ENCODE measurements at places on chromosomes 6 and 20. TPM values are rescaled to one million over a fixed set of nuclear protein-coding genes. Genes with fewer than 3 reads are reported as not detected.
A peak's percentile ranks its signal among the peaks of the same experiment; 100 is the strongest.

The SYNDIG1 gene
- total RNA-seq: 1.6 TPM

GRCh38 chr6:92667843-92668242 is 751.5 kb downstream of the EPHA7 start:
- no peak for DNase-seq

The DNPH1 gene
- 65.2 TPM for total RNA-seq

GRCh38 chr6:112938650-112939049 is 591.5 kb downstream of the RFPL4B start:
- peak; percentile 26 for DNase-seq

DNA sequence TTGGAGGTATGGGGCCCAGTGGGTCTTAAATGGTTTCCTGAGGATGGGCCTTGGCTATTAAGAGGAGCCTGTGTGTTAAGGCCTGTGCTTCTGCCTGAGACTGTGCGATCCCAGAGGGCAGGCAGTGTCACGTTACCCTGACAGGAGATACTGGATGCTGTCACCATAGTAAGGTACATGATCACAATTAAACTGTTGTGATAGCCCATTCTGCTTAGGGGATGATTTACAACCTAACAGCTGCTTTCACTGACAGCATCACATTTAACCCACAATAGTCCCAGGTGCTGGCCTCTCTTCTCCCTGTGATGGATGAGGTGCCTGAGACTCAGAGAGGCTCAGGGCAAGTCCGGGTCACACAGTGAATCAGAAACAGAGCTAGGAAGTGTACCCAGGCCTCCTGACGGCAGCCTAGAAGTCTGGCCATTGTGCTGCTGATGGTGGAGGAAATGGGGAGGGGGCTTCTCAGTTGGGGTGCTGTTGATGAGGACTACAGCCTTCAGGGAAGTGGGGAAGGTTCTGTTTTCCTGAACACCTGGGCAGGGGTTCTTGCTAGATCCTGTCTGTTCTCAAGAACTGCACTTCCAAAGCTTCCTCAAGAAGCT is 97.3 kb downstream of the MDGA1 start:
- no peak for DNase-seq

The CD93 gene
- total RNA-seq: 2.0 TPM

DNA sequence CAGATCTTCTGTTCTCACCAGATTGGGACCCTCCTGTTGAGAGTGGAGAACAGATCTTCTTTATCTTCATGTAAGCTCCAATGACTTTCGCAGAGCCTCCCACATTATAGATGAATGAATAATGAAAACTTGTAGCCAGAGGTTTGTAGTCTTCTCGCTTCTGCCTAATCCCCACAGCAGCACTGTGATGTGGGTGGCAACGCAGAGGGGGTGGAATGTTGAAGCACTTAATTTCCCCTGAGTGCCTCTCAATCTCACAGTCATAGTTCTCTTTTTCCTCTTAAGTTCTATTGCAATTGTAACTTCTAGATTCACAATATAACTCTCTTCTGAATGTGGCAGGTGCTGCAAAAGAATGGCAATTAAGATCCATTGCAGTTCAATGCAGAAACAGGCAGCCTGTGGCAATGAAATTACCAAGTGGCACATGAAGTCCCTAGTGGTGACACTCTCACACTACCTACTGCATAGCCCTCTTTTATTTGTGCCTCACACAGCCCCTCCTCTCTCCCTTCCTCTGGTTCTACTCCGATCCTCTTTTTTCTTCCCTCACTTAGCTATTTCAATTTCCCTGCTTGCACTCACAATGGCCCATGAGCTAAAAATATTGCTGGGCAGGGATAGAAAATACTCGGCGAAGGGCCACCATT is 281.9 kb downstream of the UBE3D start:
- DNase-seq: no peak

The TXLNB gene
- total RNA-seq: 0.36 TPM

The DDRGK1 gene
- total RNA-seq: 64.0 TPM

GRCh38 chr6:50380406-50381098 is 330.8 kb upstream of the DEFB112 start:
- no peak for DNase-seq

The PAX1 gene
- not detected for total RNA-seq

DNA sequence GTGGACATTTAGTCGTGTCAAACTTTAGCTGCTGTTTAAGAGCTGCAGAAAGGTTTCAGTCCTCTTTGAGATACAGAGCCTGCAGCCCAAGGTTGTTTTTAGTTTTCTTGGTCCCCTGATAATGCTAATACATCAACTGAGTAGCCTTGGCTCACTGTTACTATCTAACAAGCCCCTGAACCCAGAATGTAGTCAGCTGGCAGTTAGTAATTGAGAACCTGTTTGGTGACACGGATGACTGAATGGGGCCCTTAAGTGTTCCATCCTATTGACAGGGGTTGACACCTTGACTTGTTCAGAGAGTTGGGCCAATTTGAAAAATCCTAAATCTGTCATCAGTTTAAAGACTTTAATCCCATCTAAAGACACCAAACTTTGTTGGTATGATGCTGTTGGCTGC is 2.8 kb downstream of the RTN4IP1 start:
- DNase-seq: no peak

GRCh38 chr20:6173481-6173880 is 50.7 kb upstream of the FERMT1 start:
- no peak for DNase-seq

DNA sequence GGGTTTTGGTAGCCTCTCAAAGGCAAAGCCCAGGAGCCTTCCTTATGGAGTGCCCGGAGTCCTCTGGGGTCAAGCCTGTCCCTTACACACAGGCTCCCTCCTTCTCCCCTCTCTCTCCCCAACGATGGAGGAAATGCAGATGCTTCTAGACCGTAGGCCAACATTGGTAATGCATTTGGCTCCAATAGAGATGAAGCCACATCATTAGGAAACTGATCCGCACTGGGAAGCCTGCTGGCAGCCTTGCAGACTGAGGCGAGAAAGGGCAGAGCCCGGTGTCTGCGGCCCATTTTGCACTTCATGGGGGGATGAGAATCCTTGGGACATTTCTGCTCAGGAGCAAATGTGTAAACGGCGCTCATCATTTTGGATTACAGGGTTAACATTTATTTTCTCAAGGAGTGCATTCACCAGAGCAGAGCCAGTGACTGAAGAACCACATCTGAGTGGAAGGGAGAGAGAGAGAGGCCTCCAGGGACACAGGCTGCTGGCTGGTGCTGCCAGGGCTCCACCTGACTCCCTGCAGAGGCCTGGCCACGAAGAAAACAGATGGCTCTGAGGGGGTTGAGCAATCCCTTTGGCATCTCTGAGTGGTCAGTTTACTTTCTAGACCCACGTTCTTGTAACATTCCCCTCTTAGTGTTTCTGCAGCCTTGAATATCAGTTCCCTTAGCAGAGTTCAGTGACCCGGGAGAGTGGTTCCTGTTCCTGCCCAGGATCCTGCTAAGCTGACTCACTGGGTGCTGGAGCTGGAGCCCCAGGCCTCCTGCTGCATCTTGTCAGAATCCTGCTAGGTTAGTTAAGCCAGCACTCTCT is 4.4 kb upstream of the CST3 start:
- peak; percentile 89 for DNase-seq

- no peak for DNase-seq
Measured at GRCh38 chr20:24866742-24867141, 82.3 kb upstream of the CST7 start.

The ARMH2 gene
- not detected for total RNA-seq

DNA sequence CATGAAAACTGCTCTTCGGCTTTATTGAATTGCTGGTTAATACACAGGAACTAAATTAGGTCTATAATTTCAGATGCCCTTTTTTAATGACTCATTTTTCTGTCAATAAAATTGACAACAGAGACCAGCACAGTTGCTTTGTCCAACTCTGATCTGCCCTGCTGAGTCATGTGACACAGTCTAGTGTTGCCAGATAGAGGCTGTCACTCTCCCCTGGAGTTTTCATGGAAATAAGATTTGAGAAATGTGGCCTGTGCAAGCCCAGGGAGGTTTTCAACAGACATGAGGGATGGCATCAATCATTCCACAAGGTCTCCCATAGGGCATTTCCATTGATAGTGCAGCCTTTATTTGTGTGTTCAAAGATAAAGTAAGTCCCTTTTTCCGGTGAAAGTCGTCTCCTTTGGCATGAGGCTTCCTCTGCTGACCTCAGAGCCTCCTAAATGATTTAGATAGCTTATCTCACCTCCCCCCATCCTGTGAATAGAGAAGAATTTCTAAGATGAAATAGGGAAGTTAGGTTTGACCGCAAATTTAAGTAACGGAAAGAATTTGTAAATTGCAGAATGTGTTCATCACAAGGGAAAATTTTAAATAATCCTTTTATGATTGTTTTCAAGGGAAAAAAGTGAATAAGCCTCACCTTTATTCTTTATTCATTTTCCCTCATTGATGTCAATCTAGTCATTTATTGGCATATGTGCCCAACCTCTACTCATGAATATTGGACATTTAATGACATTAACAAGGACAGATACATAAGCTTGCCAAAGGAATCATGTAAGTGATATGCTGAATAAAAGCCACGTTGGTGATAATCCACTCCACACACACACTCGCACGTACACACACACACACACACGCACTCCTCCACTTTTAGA is 277.7 kb downstream of the ADGB start:
- peak; percentile 28 for DNase-seq

The RAET1G gene
- total RNA-seq: 0.82 TPM

DNA sequence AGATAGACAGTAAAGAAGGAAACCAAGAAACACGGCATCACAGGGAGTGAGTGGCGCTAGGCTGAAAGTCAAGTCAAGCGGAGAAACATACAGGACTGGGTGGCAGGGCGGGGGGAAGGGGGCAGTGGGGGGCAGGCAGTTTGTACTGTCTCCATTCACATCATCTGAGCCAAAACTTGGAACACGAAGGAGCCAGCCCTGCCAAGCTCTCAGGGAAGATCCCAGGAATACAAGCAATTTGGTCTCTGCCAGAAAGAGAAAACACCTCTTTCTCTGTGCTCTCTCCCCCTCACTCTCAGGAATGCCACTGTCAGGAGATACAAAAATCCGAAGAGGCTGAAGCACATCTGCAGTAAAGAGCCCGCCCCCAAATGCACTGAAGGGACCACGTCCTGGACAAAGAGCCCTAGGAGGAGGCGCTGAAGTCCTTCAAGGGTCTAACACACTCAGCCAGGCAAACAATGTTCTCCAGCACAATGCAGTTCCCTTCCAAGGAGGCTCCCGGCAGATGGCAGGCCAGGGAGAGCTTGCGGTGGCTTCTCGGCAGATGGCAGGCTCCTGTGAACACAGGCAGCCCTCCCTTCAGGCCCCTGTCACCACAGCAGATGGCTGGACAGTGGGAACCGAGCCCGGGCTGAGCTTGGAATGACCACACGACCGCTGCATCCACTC is 90.0 kb downstream of the ATP9A start:
- no peak for DNase-seq

The NMBR gene
- not detected for total RNA-seq

The FAM184A gene
- total RNA-seq: 0.74 TPM

The TRIM38 gene
- total RNA-seq: 35.3 TPM

The SLC17A4 gene
- total RNA-seq: not detected

DNA sequence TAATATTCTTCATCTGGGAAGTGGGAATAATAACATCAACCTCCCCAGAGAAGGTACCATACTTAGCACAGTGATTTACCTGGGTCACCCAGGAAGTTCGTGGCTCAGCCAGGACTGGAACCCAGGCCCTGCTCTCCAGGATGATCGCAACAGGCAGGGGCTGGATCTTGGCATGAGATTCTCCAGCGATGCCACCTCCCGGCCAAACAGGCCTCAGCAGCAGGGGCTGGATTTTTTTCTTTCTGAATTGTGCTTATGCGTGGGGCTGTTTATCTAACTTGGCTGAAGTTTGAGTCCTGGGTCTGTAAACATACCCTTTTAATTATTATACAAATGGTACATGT is 129.5 kb upstream of the PTPN1 start:
- peak; percentile 65 for DNase-seq

DNA sequence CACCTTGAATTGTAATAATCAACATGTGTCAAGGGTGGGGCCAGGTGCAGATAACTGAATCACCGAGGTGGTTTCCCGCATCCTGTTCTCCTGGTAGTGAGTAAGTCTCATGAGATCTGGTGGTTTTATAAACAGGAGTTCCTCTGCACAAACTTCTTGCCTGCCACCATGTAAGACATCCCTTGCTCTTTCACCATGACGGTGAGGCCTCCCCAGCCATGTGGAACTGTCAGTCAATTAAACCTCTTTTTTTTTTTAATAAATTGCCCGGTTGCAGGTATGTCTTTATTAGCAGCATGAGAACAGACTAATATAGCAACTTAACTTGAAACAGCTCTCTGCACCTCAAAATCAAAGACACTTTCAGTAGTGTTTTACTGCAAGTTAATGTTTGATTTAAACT is 121.6 kb downstream of the OGFRL1 start:
- DNase-seq: no peak

DNA sequence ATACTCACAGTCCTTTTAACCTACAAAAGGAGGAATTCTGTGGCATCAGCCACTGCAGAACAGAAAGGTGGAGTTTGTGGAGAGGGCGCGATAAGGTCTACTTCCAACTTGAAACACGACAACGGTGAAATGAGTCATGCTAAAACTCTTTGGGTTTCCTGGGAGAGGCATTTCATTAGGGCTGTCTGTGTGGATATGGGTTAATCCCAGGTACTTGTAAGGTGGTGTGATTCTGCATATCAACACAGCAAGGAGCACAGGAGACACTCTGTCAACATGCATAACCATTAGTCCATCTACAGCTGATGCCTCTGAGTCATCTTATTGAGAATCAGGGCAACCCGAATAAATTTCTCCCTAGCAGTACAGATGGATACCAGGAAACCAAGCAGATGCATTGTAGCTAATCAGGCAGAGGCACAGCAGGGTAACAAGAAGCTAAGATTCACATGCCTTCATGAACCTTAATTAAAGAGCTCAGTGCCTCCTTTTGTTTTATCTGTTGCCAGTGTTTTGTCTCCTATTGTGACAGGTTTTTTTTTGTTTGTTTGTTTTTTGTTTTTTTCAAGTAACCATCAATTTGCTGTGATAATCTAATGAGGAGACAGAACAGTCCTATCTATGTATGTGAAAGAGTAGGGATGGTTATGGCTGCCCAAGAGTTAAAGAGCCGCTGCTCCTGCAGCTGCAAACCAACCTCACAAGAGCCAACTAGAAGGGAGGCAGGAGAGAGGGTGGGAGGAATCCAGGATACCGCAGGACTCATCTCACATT is 315.8 kb upstream of the SOX4 start:
- DNase-seq: no peak

The DEFB132 gene
- total RNA-seq: not detected

The EHMT2 gene
- 62.0 TPM for total RNA-seq

- DNase-seq: no peak
Measured at GRCh38 chr6:112038268-112038667, 15.6 kb upstream of the CCN6 start.

DNA sequence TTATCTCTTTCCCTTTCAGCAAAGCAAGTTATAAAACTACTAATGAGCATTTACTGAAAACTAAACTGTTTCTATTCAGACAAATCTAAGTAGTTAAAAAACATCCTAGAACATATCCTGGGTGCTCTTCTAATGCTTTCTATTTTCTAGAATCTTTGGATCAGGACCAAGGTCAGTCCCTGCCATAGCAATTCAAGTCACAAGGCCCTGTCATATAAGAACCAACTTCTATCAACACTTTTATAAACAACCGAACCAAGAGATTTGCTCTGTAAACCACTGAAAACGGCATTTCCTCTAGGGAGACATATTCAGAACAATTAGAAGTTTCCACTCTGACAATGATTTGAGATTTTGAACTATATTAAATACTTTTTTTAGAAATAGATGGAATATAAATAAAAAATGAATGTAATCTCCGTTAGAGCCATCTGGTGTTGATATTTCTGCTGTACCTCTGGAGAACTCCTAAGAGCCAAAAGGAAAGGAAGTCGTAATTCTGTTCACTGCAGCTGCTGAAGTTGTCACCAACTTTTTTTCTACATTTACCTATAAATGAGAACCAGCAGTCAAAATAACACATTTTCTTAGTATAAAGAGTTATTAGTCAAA is 51.4 kb upstream of the LGSN start:
- no peak for DNase-seq

The FHL5 gene
- total RNA-seq: not detected

Measured in fibroblast of the aortic adventitia (primary cell).